ENCODE measurements at places on chromosomes 4 and X.

DNA sequence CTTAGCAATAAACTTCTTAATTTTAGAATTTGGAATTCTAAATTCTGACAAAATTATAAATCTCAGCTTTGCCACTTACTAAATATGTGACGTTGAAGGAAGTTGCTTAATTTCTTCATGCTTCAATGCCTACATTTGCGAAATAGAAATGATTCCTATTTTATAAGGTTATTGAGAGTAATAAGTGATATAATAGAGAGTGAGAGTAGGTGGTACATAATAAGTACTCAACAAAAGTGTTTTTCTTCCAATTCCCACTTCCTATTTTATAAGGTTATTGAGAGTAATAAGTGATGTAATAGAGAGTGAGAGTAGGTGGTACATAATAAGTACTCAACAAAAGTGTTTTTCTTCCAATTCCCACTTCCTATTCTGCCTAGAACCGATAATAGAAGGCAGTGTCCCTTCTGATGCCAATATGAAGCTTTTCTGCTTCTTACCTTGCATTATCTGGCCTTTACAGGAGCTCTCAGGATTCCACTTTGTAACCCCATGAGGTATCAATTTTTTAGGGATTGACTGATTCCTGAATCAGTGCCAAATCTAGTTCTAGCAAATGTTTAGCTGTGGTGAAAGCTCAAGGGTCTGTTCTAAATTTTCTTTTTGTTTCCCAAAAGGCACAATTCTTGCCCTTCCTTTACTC, 31.4 kb downstream of the VSIG4 start:
- no peak for DNase-seq

DNA sequence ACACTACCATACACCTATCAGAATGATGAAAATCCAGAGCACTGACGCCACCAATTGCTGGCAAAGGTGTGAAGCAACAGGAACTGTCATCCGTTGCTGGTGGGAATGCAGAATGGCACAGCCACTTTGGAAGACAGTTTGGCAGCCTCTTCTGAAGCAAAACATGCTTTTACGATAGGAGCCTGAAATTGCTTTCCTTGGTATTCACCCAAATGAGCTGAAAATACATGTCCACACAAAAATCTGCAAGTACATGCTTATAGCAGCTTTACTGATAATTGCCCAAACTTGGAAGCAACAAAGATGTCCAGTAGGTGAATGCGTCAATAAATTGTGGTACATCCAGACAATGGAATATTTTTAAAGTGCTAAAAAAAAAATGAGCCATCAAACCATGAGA, 322.8 kb upstream of the FAT1 start:
- no peak for DNase-seq

DNA sequence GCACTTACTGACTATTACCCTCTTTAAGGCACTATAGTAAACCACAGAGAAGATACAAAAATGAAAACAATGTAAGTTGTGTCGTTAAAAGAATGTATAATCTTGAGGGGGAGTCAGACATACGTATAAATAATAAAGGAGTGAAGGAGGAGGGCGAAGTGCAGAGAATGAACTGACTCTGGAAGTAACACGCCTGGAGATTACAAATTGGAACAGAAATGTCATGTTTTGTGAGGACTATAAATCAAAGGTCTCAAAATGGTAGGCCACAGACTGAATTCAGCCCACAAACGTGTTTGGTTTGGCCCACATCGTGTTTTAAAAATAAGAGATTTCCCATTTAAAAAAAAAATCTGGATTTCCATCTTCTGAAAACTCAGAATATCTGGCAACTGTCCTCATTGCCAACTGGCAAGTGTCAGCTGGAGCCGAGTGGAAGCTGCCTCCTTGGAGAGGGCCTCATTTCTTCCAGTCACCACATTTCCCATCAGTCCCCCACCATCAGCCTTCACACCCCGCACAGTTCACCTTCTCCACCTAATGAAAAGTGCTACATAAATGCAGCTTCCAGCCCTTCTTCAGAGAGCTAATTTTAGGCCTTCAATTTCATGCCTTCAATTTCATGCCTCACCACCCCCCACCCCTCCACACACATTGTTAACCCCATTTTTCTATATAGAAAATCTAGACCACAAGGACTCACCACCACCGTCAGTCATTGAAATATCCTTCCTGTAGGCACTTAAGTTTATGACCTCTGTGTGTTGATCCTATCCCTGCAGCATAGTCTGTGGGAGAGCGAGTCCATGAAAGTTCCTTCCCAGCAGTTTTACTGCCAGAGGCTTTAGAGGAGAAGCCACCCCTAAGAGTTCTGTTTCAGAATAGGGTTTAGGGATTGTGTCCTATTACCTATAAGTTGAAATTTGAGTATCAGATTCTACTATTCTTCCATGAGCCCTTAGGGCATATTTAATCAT, 32.0 kb upstream of the COL25A1 start:
- DNase-seq = no peak

DNA sequence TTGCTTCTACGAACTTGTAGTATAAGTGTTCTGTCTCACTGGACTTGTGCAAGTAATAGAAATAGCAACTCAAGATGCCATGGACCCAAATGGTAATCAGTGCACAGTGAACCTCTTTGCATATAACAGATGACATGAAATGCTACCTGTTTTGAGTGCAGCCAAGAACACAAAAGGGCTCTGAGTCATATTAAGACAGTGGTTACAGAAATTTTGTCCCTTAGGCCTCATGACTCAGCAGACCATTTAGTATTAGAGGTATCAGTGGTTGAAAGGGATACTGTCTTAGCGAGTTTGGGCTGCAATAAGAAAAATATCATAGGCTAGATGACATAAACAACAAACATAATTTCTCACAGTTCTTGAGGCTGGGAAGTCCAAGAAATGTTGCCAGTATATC, 502.9 kb upstream of the PCDH10 start:
- no peak for DNase-seq

DNA sequence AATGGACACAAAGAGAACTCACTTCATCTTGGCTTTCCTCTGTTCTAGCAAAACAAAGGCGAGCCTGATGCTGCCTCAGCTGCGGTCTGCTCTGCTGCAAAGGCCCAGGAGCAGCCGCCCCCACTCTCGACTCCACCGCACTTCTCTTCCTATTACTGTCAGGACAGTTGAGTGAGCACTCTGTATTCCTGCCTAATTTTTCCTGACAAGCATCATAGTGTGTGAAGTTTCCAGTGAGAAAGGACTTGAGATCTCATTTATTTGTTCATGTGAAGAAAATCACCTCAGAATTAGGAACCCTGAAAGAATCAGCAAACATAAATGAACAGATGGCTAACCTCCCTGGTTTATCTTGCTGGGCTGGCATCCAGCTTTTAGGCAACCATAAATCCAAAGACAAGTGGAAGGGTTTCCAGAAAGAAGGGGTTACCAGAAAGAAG, 15.6 kb downstream of the SCARB2 start:
- DNase-seq = no peak

Data from HL-60 (cell line).